ENCODE measurements at places on chromosomes 12 and 14. TPM values are rescaled to one million over a fixed set of nuclear protein-coding genes. Genes with fewer than 3 reads are reported as not detected.

The OTX2 gene
- not detected for total RNA-seq

The SMCO2 gene
- total RNA-seq, result 0.13 TPM

The DIO2 gene
- not detected for total RNA-seq

The GRIP1 gene
- under 0.01 TPM for total RNA-seq
